ENCODE measurements at places on chromosomes 12 and 14.

DNA sequence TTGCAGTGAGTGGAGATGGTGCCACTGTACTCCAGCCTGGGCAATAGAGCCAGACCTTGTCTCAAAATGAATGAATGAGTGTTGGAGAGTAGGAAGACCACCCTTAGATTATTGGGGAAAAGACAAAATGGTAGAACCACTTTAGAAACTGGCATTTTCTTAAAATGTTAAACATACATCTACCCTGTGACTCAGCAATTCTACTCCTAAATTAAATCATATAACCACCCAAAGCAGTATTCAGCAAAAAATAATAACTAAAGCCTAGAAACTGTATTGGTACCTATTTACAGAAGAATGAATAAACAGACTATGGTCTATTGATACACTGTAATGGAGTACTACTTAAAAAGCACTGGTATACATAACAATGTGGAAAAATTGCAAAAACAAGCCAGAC lies 9.1 kb downstream of the NUP37 start:
- no peak for DNase-seq

GRCh38 chr12:56469007-56469930 lies 891 bp downstream of the SPRYD4 start:
- no peak for DNase-seq

DNA sequence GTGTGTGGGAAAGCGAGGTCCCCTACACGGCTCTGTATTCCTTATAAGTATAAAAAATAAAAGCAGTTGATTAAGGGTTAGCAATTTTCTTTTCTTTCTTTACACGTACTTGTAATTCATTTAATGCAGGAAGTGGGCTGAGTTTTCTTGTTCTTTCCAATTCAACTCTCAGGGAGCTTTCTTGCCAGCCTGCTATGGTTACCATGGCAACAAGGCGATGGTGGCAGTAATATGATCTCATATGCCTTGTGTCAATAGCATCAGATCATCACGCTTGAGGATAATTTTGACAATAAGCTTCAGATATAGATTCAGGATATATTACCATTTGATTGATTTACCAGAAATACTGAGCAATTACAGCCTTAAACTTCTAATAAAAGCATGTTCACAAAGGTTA lies 466.5 kb downstream of the APAF1 start:
- DNase-seq, result no peak

DNA sequence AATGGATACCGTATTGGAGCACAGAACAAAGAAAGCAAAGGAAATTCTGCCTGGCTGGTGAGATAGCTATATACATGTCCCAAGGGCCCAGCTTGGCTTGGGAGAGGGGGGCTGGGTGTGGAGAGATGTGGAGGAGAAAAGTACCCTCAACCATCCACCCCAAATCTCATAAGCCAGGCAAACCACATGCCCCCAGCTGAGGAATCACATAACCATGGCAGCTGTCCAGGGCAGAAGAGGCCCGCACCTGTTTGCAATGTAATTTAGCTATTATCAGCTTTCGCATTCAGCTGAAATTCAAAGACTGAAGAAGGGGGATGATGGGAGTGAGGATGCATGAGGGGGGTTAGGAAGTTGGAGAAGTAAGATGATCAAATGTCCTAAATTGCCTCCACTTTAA lies 196.1 kb downstream of the TBX5 start:
- no peak for DNase-seq

- no peak for DNase-seq
Measured at GRCh38 chr12:39905152-39905551, 200.7 kb downstream of the SLC2A13 start.

Data from stimulated activated naive CD4-positive, alpha-beta T cell (primary cell).